ENCODE measurements at places on chromosomes 1 and 21.

DNA sequence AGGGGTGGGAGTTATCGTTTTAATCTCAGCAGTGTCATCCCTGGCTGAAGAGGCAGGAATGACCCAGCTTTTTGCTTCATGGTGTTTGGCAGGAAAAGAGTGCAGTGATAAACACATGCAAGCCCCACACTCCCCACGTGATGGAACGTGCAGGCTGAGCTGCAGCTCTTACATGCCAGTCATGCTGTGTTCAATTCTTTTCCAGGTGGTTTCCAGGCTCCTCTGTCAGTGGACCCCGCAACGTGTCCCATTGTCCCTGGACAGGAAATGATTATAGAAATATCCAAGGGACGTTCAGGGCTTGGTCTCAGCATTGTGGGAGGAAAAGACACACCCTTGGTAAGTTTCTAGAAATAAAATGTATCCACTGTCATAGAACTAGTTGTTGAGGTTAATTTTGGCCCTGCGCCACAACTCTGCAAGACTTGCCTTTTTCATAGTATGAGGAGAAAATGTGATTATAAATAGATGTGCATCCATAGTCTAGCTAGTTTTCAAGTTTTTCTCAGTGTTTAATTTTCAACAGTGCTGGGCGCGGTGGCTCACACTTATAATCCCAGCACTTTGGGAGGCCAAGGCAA, 110.2 kb upstream of the L1TD1 start:
- no peak for DNase-seq

- no peak for DNase-seq
Observed at GRCh38 chr1:54220004-54220811, 20.2 kb downstream of the MRPL37 start.

DNA sequence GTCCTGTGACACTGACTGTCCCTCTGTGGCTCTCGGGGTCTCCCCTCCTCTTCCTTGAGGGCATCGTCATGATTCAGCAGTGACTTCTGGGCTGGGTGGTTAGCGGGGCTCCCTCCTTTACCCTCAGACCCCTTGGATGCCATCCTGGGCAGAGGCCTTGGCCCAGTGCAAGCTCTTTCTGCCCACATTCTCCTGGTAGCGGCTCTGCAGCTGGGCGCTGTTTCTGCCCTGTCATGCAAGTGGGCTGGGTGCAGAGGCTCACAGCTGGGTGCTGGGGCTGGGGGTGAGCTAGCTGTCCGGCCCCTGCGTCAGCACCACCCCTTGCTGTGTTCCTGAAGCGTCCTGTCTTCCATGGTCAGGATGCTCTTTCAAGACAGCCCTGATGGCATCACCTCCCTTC, 158.5 kb downstream of the PCBP3 start:
- no peak for DNase-seq

- DNase-seq = peak; percentile 30
Observed at GRCh38 chr1:93042187-93043056, 36.7 kb upstream of the MTF2 start.

DNA sequence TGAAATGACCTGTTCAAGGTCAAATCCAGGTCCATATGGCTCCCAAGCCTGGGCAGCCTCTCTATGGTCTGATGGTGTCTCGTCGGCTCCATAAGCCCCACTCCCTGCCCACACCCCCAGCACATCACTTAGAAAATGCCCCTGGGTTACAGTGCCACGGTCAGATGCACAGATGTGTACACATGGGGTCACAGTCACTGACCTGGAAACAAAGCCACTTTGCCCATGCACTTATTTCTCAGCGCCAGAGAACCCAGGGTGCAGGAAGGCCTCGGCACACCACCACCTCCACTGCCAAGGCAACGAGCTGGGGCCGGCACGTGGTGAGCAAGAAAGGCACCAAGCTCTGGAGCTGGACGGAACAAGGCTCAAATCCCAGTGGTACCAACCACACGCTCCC, 24.7 kb downstream of the IFFO2 start:
- no peak for DNase-seq

DNA sequence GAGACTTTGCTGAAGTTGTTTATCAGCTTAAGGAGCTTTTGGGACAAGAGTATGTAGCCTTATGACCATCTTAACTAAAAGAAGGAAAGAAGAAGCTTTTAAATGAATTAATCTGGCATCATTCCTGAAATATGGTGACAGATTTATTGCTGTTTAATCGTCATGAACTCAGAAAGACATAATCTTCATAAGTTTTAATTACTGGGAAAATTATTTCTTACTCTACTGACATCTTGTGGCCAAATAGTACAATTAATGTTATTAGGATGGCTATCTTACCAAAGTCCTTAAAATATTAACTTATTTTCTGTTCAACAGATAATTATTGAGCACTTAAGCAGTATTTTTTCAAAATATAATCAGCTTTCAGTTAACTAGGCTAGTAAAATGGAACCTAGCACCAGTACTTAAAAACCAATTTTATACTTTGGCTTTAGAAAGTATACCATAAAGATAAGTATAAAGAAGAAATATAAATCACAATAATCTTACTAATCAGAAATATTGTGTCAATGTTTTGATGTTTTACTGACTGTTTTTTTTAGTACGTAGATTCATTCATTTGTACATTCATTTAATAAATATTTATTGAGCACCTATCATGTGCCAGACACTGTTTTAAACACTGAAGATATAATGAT, 34.7 kb upstream of the GPR25 start:
- DNase-seq = no peak

- no peak for DNase-seq
Observed at GRCh38 chr1:62637392-62638105, 40.2 kb downstream of the ANGPTL3 start.

- peak; percentile 20 for DNase-seq
Observed at GRCh38 chr1:29849038-29849750, 612.9 kb downstream of the PTPRU start.

- DNase-seq = no peak
Observed at GRCh38 chr1:67632811-67633655, 52.0 kb upstream of the GADD45A start.

- no peak for DNase-seq
Observed at GRCh38 chr1:1117469-1117831, 1.6 kb upstream of the C1orf159 start.

DNA sequence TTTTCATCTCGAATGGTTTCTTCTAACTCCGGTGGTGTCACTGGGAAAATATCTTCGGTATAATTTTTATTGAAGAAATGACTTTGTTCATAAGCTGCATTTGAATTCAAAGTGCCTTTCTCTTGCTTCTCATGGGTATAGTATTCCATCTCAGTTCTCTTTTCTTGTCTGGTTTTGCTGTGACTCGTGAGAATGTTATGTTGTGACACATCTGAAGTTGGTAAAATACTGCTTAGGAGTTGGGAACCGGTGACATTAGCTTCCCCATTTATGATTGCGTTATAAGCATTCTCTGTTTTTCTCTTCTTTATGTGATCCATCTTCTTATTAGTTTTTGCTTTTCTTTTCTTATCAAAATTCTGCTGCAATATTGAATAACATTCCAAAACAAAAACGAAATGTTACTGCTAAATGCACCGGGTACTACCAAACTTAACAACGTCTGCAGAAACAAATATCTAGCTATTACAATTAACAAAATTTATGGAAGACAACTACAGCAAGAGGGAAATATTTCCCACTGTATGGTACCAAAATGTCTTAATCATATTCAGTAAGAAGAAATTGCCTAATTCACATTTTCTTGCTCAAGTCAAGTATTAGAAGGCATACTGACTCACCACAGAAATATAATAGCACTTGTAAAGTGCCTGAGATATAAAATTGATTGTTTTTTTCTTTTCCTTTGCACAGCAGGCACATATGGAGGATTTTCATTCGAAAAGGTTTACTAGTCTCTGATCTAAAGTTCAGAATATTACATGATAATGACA, 15.5 kb downstream of the LRIF1 start:
- DNase-seq = no peak

DNA sequence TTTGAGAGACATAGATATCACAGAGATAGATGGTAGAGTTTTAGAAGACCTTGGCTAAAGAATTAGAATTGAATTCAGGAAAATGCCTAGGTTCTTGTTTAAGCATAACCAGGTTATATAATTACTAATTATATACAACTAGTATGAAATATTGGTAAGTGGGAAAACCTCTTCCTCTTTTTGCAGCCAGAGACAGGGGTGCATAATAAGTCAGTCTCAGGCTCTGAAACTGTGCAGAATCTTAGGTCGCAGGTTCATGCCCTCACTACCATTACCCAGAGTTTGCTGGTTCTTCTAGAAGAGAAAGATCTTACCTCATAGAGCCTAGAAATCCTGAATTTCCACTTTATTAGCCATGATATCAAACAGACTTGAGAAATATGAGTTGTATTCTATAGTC, 183.3 kb downstream of the NEK7 start:
- no peak for DNase-seq

DNA sequence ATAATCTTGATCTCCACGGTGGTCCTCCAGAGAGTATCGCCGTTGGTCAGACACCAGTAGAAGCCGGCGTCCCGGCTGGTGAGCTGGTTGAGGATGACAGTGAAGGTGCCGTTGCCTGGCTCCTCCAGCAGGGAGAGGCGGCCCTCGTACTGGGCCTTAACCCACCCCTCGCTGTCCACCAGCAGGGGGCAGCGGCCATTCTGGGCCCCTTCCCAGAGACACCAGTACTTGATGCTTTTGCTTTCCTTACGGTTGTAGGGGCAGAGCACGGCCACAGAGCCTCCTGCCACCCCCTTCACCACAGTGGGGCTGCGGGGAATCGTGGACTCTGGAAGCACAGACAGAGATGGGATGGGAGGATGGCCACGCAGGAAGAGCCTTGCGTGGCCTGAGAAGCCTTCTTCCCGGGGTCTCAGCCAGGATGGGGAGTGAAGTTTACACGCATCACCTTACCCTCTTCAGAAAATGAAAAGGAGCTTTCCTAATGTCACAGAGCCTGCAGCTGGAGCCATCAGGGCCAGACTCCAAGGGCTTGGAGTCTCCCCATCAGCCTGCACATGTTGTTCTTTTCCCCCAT, 10.7 kb downstream of the PIGR start:
- no peak for DNase-seq

GRCh38 chr1:115531631-115532264, 110.0 kb upstream of the VANGL1 start:
- no peak for DNase-seq

- no peak for DNase-seq
Observed at GRCh38 chr1:208326033-208326432, 81.8 kb upstream of the PLXNA2 start.
